ENCODE measurements at places on chromosomes 6 and 20.

GRCh38 chr6:112268654-112269053 is 14.3 kb upstream of the LAMA4 start:
- DNase-seq, result no peak

DNA sequence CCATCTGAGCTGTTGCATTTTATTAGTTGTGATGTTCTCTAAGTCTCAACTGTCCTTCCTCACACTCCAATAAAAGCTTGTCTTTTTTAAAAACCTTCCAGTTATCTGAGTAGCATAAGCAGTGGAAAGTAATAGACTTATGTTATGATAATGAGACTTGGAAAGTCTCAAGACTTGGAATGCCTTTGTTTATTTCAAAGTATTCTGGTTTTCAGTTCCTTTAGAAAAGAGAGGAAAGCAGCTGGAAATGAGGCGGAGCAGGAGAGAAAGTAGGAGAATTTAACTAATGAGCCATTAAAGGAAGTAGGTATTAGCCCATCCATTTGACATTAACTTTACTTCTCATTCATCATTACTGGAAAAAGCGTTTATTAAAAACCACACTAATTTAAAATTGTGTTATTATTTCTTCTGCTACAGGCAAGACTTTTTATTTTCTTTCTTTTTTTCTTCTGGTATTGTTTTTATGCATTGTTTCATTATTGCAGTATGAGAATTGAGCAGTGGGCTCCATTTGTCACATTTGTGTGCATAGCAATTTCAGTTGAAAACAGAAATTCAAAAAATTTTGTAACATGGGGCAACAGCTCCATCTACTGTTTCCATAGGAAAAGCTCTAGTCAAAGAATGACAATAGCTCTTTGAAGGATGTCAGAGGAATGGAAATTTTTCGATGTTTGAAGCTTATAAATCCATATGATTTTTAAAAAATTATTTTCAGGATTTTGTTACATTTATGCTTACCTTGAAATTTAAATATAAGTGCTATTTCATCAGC is 194.8 kb downstream of the COL9A1 start:
- DNase-seq, result no peak

GRCh38 chr20:32017711-32018251 is 7.5 kb downstream of the CCM2L start:
- no peak for DNase-seq

GRCh38 chr6:119077643-119078375 is 655 bp downstream of the FAM184A start:
- DNase-seq, result peak; percentile 11

GRCh38 chr6:39128832-39129231 is 13.8 kb upstream of the SAYSD1 start:
- DNase-seq, result no peak

DNA sequence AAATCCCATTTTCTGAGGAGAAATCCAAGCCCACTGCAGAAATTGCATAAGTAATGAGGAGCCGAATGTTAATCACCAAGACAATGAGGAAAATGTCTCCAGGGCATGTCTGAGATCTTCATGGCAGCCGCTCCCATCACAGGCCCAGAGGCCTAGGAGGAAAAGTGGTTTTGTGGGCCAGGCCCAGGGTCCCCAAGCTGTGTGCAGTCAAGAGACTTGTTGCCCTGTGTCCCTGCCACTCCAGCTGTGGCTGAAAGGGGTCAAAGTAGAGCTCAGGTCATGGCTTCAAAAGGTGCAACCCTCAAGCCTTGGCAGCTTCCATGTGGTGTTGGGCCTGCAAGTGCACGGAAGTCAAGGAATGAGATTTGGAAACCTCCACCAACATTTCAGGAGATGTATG is 276.6 kb downstream of the KHDRBS2 start:
- DNase-seq, result no peak

DNA sequence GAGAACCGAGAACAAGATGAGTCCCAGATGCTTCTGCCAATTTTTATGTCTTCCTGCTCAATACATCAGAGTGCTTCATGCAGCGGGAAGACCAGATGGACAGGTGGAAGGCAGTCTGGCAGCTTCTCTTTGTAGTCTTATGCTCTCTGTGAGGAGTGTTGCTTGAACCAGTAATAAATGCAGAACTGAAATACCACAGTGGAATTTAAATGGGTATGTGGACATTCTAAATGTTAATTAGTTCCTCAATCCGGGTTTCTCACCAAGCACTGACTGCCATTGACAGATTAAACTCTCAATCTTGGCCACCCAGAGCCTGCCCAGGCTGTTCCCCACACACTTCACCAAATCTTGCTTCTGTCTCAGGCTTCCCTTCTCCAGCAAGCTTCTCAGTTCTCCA is 695.5 kb upstream of the CHD6 start:
- DNase-seq, result no peak

GRCh38 chr6:117666881-117667280 is 8.4 kb upstream of the NUS1 start:
- DNase-seq, result no peak

DNA sequence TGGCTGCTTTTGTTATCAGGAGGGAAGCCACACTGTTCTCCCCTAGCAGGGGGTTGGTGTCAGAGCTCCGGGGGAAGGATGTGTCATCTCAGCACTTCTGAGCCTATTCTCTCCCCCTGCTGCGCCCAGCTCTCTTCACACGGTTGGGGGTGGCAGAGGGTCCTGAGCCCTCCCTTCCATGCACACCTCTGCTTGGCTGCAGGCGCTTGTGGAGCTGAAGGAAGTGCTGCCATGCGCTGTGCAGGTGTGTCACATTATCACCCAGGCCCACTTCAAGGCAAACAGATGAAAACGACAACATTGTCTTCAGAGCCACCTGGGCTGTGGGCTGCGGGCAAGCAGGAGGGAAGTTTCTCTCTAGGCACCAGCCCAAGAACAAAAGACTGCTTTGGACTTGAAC is 263.4 kb downstream of the BMP7 start:
- no peak for DNase-seq

GRCh38 chr6:22117631-22118030 is 179.2 kb downstream of the PRL start:
- DNase-seq, result no peak

All from stimulated activated CD8-positive, alpha-beta memory T cell treated with anti-CD3 and anti-CD28 coated beads, Interleukin-15, amount 100 ng/mL, for 24 hours (primary cell).